ENCODE measurements at places on chromosomes 5 and 9.

DNA sequence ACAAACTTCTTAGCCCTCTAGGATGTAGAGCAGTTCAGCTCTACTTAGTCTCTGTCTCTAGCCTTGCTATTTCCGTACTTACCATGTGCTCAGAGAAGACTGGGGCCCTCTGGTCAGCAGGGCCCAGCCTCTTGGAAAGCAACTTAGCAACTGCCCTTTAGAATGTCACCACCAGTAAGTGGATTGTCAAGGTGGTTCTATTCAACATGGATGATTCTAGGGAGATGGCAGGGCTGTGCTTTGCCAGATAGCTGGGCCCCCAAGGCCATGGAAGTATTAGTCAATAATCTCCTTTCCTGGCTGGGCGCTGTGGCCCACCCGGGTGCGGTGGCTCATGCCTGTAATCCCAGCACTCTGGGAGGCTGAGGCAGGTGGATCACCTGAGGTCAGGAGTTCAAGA lies 177.6 kb upstream of the MVB12B start:
- DNase-seq = no peak

- DNase-seq = no peak
Observed at GRCh38 chr9:24245988-24246387, 299.7 kb downstream of the IZUMO3 start.

- DNase-seq = no peak
Observed at GRCh38 chr9:84224246-84224645, 116.3 kb downstream of the SLC28A3 start.

DNA sequence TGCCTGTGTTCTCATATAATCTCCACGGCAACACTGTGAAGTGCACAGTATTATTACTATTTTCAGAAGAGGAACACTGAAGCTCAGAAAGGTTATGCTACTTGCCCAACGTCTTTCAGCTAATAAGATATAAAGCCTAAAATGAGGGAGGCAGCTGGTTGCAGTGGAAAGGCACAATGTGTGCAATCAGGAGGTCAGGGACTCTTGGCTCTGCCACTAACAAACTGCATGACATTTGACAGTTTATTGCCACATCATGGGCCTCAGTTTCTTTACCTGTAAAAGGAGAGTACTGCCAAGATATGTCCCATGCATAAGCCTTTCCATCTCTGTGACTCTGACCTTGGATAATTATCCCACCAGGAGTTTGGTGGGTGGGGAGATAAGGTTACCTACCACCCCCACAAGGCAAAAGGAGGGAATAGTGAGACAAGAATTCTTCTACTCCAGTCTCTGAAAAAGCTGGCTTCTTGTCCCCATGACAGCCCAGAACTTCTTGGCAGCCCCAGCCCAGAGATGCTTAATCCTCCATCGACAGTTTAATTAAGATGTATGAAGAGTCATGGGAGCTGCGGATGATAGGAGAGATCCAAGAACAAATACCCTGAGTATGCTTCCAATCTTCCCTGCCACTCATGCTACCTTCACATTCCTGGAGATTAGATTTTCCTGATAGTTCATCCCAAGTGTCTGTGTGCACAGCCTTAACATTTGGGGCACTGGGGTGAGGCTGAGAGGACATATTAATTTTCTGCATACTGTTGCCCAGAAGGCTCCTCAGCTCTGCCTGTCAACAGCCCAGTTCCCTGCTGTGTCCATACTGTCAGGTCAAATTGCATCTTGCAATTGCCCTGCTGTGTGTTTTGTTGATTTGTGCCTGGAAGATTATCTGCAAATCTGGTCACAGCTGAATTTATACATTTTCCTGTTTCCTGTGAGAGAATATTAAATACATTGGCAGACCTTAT lies 271.2 kb downstream of the FAM114A2 start:
- no peak for DNase-seq

GRCh38 chr5:123209502-123210027 lies 120.5 kb downstream of the PRDM6 start:
- no peak for DNase-seq

GRCh38 chr9:122370869-122371755 lies at the start of gene PTGS1:
PTGS1 (plus strand) TSS chr9:122371024; CDS start chr9:122371085, 61 bp downstream.
- peak; percentile 54 for DNase-seq

- DNase-seq = peak; percentile 94
Observed at GRCh38 chr9:115008536-115009270, 78.3 kb upstream of the TNFSF8 start.

DNA sequence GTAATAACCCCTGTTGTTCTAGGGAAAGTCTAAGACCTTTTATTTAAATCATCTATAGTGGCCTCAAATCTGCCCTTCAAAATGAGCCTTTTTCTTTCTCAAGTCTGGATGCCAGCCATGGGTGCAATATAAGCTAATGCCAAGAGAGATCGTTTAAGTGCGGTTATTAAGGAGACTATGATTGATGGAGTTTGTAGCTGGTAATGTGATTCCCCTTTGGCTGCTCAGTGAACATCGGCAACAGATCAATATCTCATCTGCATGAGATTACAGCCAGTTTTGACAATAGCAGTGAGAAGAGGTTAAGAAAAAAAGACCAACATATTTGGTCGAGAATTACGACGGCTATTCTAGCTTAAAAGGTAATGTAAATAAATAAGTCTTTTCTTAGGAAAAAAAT lies 1049.4 kb upstream of the NUDT12 start:
- no peak for DNase-seq

DNA sequence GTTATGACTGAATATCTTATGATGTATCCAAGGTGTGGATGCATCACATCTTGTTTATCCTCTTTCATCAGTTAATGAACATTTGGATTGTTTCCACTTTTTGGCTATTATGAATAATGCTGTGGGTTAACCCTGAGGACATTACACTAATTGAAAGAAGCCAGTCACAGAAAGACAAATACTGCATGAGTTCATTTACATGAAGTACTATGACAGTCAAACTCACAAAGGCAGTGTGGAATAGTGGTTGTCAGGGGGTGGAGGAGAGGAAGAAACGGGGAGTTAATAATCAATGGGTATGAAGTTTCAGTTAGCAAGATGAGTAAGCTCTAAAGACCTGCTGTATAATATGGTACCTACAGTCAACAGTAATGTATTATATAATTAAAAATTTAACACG lies 409.4 kb upstream of the CTNND2 start:
- no peak for DNase-seq

GRCh38 chr9:88535226-88536022 lies 446 bp downstream of the NXNL2 start:
- no peak for DNase-seq

DNA sequence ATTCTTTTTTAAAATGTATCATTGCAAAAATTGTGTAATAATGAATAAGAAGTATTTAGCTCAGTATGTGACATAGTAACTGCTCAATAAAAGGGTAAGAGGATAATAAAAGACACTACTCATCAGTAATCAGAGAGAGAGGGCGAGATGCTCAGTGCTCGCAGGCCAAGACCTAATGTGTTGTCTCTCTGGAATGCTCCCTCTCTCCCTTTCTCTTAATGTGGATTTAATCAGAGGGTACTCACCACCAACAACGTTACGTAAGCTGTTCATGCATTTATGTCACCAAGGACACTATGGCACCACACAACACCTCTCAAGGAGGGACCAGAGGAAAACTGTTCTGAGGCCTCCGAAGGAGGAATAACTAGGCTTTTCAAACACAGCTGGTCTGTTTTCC lies 42.5 kb downstream of the WHRN start:
- no peak for DNase-seq

DNA sequence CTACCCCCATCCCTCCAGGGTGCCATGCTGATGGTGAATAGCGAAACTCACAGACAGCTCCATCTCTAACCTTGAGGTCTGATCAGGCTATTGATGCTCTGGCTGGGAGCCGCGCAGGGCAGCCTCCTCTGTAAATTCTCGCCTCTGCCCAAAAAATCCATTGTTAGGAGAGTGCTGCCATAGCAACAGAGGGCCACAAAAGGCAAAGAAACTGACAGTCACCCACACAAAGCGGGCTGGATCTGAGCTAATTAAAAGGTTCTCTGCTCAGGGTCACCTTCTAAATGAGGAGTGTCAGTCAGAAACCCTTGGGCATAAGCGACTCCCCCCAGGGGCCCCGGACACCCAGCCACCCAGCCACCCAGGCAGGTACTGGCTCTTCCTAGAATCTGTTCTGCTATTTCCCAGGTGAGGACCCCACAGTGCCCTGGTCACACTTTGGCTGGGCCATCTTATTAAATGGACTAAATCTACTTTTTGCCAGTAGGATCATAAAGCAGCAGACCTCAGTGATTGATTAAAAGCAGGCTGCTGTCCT lies 126.7 kb downstream of the MED10 start:
- no peak for DNase-seq

DNA sequence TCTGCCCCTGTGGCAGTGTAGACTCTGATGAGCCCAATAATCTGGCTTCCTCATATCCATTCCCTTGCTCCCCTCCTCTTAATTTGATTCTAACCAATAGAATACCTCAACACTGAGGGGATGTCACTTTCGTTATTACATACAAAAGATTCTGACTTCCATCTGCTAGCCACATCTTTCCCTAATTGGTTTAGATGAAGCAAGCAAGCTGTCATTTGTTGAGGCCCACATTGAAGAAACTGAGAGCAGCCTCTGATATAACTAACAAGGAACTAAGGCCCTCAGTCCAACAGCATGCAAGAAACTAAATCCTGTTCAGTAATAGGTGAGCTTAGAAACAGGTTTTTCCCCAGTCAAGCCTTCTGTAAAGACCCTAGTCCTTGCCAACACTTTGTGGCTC lies 5.8 kb downstream of the ADAMTS6 start:
- DNase-seq = no peak

DNA sequence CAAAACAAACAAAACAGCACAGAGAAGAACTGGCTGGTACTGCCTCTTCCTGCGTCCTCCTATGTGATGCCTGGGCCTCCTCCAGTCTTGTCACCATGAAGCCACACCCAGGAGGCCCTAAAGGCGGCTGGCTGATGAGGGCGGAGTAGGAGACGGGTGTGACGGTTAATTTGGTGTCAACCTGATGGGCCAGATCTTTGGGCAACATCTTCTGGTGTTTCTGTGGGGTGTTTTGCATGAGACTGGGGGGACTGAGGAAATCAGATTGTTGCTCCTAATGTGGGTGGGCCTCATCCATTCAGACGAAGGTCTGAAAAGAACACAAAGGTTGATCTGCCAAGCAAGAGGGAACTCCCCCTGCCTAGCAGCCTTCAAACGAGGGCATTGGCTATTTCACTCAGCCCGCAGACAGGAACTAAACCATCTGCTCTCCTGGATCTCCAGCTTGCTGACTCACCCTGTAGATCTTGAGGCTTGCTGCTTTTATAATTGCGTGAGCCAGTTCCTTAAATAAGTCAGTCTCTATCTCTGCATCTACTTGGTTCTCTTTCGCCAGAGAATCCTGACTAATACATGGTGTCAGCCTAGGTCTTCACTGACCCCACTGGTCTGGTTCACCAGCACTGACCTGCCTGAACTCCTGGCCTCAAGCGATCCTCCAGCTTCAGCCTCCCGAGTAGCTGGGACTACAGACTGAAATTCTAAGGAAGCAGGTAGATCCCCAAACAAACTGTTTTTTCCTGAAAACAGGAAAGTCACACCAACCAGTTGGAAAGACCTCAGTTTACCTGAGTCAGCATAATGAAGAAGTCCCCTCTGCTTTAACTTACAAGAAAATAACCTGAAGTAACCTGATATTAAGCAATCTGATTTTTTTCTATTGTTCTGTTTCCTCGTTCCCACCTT lies 12.8 kb upstream of the ZFP62 start:
- DNase-seq = peak; percentile 97

- DNase-seq = no peak
Observed at GRCh38 chr5:112350626-112351025, 68.5 kb downstream of the EPB41L4A start.

All from CD14-positive monocyte (primary cell).